ENCODE measurements at places on chromosomes 6 and 20. TPM values are rescaled to one million over a fixed set of nuclear protein-coding genes. Genes with fewer than 3 reads are reported as not detected.

OR12D2 gene
- not detected for polyA plus RNA-seq

POFUT1 gene
- 12.0 TPM for polyA plus RNA-seq

KCNK5 gene
- 0.27 TPM for polyA plus RNA-seq

DEF6 gene
- polyA plus RNA-seq: 0.72 TPM

HLA-DPA1 gene
- 23.5 TPM for polyA plus RNA-seq

SLC17A2 gene
- not detected for polyA plus RNA-seq

RBM24 gene
- polyA plus RNA-seq: 119 TPM

MROH8 gene
- polyA plus RNA-seq: 3.5 TPM

RAD21L1 gene
- not detected for polyA plus RNA-seq

BHLHE23 gene
- polyA plus RNA-seq: not detected

CASS4 gene
- 0.38 TPM for polyA plus RNA-seq

PDYN gene
- not detected for polyA plus RNA-seq

- H3K27me3 ChIP-seq: no peaks in the 10 kb centered on the region
- no peak overlapping the region for H3K27ac ChIP-seq
- H3K4me3 ChIP-seq: no peak overlapping the region
- no peaks in the 10 kb centered on the region for H3K36me3 ChIP-seq
Observed at GRCh38 chr6:145036236-145036635, 699.1 kb downstream of the EPM2A start.

- H3K27ac ChIP-seq: no peak overlapping the region
- no peak for DNase-seq
- peaks cover 31% of the 10 kb centered on the region for H3K36me3 ChIP-seq
- H3K4me3 ChIP-seq: no peak overlapping the region
- H3K4me1 ChIP-seq: no peaks in the 10 kb centered on the region
Observed at GRCh38 chr6:18245642-18246041, 18.7 kb downstream of the DEK start.

- peak; percentile 21 for DNase-seq
- H3K36me3 ChIP-seq: no peaks in the 10 kb centered on the region
- peaks cover 24% of the 10 kb centered on the region for H3K4me1 ChIP-seq
- no peak overlapping the region for H3K4me3 ChIP-seq
- H3K27me3 ChIP-seq: no peaks in the 10 kb centered on the region
Observed at GRCh38 chr20:31517373-31517772, 3.1 kb downstream of the HM13 start.

DNA sequence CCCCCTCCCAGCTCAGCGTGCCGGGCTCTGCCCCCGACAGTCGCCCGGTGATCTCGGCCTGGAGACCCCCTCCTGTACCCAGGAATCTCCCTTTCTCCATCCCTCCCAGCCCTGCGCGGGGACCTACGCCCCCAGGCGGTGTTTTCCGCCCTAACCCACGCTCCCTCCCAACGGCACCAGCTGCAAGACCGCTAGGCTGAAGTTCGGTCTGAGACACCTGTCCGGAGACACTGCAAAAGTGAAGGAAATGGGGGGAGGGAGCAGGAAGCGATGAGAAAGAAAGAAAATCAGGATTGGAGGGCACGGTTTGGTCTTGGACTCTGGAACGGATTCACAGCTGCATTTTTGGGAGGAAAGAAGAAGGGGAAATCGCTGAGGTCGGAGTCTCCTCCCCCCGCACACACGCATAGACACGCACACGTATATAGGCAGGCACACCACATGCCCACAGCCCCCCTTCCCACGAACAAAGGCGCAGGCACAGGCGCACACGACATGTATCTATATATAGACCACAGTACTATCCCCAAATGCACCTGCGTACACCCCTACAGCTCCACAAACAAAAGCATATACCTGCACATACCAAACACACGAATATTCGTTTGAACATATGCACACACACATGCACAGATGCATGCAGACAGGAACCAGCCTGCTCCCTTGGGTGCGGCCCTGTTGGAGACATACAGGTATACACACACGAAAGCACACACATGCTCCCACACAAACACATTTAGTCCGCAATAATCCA lies 1.0 kb downstream of the SLC32A1 start:
- peaks cover 98% of the 10 kb centered on the region for H3K27me3 ChIP-seq
- H3K36me3 ChIP-seq: no peaks in the 10 kb centered on the region
- no peak overlapping the region for H3K27ac ChIP-seq
- no peaks in the 10 kb centered on the region for H3K4me1 ChIP-seq

DNA sequence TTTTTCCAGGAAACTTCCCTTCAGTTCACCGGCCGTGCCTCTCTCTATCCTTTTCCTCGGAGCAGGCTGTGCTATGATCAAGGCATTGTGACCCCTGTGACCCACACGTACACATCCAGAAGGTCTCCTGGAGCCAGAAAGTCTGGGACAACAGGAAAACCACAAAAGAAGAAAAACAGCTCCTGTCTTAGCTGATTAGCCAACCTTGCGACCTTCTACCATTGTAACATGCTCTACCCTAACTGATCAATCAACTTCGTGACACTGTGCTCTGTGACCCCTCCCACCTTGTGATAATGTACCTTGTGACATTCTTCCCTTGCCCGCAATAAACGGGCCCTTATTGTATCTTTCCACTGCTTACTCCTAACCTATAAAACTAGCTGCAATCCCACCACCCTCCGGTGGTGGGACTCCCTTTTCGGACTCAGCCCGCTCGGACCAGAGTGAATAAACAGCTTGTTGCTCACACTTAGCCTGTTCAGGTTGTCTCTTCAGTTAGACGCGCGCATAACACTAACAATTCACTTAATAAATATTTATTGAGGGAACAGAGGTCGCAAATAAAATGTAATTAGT lies 24.2 kb downstream of the ZNF311 start:
- H3K4me3 ChIP-seq: peak overlapping the region; percentile 76
- peak; percentile 27 for DNase-seq
- peak overlapping the region; percentile 84 for H3K27ac ChIP-seq
- H3K4me1 ChIP-seq: peaks cover 15% of the 10 kb centered on the region

DNA sequence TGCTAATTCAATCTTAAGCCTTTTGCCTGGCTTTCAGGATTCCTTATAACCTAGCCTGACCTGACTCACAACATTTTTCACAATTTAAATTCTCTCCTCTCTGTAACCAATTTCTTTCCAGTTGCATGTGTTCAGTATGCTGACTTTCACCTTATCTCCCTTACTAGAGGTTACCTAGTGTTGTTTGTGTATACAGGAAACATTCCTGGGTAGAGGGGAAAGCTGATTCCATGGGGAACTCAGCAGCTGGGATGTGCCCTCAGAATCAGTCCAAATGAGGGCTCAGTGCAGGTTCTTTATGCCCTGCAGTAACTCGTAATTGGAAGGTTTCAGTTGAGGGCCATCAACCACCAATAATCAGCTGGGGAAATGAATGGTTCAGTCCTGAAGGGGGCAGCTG lies 18.5 kb downstream of the PKIB start:
- no peaks in the 10 kb centered on the region for H3K27me3 ChIP-seq
- H3K4me1 ChIP-seq: no peaks in the 10 kb centered on the region
- no peak for DNase-seq
- H3K36me3 ChIP-seq: no peaks in the 10 kb centered on the region

DNA sequence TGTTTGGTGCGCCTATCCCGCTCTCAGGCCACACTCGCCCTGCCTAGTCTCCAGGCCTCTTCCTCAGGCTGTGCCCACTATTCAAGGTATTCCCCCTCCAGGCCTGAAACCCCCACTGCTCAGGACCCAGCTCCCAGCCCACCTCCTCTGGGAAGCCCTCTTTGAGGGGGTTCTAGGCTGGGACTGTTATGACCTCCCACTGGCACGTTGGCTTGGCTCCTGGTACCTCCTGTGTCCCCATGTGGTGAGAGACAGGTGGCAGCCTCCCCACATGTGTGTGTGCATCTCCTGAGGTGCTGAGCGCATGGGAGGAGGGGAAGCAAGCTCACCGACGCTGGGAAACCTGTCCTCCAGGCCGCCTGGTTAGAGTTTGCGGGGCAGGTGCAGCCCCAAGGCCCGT lies 82.5 kb downstream of the EDN3 start:
- no peaks in the 10 kb centered on the region for H3K36me3 ChIP-seq
- H3K27me3 ChIP-seq: no peaks in the 10 kb centered on the region
- no peak overlapping the region for H3K27ac ChIP-seq
- H3K4me3 ChIP-seq: no peak overlapping the region
- no peaks in the 10 kb centered on the region for H3K4me1 ChIP-seq

DNA sequence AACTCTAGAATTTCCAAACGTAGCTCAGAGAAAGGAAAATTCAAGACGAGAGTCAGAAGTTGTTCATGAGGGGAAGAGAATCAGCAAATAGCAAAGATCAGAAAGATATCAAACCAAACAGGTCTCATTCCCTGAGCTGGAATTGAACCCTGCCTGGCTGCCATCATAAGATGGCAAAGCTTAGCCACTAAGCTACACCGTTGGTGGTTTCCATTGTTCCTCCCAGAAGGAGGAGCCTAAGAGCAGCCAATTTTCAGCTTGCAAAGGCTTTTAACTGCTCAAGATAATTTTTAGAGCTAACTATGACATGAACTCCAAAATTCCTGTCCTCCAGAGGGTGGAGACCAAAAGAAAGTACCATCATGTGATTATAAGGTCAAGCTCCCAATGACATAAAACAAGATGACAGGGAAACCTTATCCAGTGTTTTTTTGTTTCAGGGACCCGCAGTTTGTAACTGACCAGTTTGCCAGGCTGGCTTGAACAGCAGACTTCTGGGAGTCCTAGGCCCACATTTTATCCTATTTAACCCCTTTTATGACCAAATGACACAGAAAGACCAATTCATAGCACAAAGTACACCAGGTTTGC lies 55.9 kb downstream of the COL11A2 start:
- H3K4me3 ChIP-seq: no peak overlapping the region
- H3K27ac ChIP-seq: no peak overlapping the region
- no peak for DNase-seq
- H3K27me3 ChIP-seq: no peaks in the 10 kb centered on the region
- no peaks in the 10 kb centered on the region for H3K4me1 ChIP-seq

DNA sequence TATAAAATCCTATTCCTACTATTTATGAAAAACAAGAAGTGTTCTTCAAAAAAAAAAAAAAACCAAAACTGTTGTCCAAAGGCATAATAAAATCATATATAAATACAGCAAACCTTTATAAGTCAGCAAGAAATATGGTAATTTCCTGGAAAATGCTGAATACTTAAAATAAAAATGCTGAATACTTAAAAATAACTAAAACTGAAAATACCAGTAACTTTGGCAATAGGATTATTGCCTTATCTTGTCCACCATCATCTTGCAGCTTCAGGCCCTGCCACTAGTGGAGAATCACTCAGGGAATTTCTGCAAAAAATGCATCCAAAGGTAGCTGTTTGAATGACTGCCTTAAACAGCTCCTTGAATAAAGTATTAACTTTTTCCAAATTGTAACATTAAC lies 24.5 kb downstream of the CCNC start:
- DNase-seq: no peak
- peaks cover 100% of the 10 kb centered on the region for H3K36me3 ChIP-seq
- H3K4me1 ChIP-seq: no peaks in the 10 kb centered on the region
- H3K27me3 ChIP-seq: no peaks in the 10 kb centered on the region
- H3K4me3 ChIP-seq: no peak overlapping the region

GRCh38 chr20:56722042-56722441 lies 92.9 kb downstream of the TFAP2C start:
- H3K4me3 ChIP-seq: no peak overlapping the region
- H3K4me1 ChIP-seq: no peaks in the 10 kb centered on the region
- no peaks in the 10 kb centered on the region for H3K27me3 ChIP-seq
- H3K27ac ChIP-seq: no peak overlapping the region

DNA sequence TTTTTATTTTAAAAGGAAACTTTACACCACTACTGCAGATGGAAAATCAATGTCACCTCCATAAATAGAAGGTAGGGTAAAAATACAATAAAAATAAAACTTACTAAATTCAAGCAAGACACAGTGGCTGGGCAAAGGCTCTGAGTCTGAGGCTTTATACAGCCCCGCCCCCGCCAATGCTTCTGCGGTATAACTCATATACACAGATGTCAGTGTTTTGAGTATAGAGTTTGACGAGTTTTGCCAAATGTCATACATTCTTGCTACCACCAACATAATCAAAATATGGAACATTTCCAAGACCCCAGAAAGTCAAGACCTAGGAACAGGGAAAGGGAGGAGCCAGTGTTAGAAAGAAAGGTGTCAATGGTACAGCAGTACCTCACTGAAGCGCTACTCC lies 12.8 kb downstream of the NFATC2 start:
- no peaks in the 10 kb centered on the region for H3K36me3 ChIP-seq
- no peaks in the 10 kb centered on the region for H3K27me3 ChIP-seq
- H3K27ac ChIP-seq: peak overlapping the region; percentile 37

All from heart left ventricle (tissue), 16 donors.